ENCODE measurements at places on chromosomes 3 and 15.

DNA sequence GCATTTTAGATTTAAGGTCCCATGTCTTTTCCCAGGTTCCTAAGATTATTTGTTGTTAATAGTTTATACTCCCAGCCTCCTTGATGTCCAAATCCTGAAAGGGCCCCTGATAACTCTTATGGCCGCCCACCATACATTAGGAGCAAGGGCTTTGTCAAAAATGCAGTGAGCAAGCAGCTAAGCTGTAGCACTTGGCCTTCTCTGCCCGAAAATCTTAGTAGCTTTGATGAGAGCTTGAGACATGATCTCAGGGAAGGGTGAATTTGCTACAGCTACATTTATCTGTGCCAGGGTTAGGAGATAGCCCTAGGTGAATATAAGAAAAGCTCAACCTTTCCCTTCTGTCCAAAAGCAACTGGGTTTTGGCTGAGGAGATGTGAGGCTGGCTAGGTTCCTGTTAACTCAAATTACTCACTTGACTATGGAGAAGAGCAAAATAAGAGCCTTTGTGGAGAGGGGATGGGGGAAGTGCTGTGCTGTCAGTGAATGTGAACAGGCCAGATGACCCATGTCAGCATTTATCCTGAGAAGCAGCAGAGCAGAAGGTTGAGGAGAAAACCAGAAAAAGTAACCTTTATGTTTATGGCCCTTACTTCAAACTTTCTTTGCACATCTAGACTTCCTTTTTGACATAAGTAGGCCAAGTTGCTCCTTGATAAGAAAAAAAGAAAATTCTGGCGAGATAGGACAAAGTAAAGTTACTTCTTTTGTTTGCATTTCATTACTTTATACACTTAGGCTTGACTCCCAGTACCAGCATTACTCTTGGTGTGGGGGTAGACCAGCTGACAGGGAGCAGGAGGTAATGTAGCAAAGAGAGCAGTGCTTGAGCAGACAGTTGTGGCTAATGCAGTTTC, 21.1 kb downstream of the MAPK6 start:
- H3K4me3 ChIP-seq = peak overlapping the region; percentile 52
- peaks cover 63% of the 10 kb centered on the region for H3K4me1 ChIP-seq
- H3K36me3 ChIP-seq = peaks cover 19% of the 10 kb centered on the region
- peak; percentile 18 for DNase-seq

DNA sequence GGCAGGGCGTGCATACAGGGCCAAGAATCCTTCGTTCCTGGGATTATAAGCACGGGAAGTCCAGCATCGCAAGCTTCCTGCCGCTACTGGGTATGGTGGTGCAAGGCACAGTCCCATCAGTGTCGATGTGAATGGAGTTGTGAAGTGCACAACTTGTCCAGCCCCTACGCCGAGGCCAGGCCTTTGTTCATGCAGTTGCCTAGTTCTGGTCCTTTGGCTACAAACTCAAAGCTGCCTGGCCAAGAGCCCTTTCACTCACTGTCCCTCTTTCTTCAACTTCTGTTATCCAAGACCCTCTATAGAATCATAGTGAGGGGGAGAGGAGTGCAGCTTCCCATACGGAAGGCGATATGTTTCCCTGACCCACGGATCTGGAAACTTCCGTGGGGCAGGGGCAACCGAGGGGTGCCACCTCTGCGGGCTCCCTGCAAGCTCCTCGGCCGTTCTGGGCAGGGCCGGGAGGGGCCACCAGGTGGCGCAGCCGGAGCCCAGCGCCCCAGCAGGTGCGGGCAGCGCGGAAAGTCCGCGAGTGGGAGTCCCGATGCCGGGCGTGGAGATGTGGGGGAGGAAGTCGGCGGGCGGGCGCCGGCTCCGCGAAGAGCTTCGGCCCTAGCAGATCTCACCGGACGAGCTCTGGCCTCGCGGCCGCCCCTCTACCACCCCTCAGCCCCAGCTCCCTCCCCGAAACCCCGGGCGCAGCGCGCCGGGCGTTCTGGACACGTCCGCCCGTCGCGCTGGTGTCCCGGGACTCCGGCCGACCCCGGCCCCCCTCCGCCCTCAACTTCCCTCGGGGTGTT, 693 bp downstream of the RASGRP1 start:
- peaks cover 69% of the 10 kb centered on the region for H3K27me3 ChIP-seq
- DNase-seq = peak; percentile 84
- no peaks in the 10 kb centered on the region for H3K36me3 ChIP-seq
- peak overlapping the region; percentile 64 for H3K27ac ChIP-seq
- H3K4me3 ChIP-seq = peak overlapping the region; percentile 83
- H3K4me1 ChIP-seq = peaks cover 15% of the 10 kb centered on the region

DNA sequence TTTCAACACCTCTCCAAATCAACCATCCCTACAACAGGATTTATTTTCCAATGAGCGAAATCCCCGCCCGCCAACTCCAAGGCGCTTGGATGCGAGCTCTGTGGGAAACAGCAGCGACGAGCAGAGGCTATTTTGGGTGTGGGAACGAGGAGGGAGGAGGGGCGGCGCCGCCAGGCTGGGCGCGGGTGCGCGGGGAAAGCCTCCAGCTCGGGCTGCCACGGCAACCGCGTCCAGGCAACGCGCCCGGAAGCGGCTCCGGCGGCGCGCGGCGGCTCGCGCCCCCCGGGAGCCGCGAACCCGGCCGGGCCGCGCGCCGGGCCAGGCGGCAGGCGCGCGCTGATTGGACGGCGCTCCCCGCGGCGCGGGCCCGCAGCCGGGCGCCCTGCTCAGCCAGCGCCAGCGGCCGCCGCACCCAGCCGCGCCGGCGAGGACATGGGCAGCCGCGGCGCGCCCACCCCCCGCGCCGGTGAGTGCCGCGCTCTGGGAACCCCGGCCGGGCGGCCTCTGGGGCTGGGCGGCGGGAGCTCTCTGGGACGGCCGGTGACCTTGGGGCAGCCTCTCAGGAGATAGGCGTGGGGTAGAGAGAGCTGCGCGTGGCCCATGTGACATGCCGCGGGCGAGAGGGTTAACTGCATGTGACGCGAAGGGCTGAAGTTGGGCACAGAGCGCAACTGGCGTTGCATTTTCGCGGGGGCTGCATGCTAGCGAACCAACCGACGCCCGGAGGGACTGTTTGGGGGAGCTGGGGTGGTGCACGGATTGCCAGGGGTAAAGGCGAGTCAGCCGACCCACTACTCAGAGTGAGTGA, at the start of gene FAM81A:
Gene FAM81A (plus strand): TSS at position 370 of the 808 bp plus-strand sequence. CDS start 20,441 bp downstream, outside the sequence.
- peaks cover 85% of the 10 kb centered on the region for H3K27me3 ChIP-seq
- no peak within 1 kb of the TSS for H3K27ac ChIP-seq
- DNase-seq = peak; percentile 85
- peak within 1 kb of the TSS; percentile 85 for H3K4me3 ChIP-seq

DNA sequence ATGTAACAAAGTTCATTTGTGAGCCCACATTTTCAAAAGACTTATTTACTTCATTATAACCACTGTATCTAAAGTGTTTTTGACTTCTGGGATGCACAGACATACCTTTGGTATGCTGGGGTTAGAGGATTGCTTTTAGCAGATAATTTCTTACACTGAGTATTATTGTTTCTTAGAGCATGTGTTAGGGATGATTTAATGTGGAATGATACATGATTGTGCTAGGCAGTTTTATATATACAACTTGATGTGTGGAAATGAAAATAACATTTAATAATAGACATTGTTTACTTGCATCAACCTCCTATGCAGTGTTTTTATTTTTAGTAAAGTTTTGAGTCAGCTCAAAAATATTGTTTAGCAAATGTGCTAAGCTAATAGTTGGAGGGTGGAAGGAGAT, 3.4 kb downstream of the KIF23 start:
- no peak for DNase-seq
- no peak overlapping the region for H3K4me3 ChIP-seq
- H3K27me3 ChIP-seq = peaks cover 4% of the 10 kb centered on the region
- no peak overlapping the region for H3K27ac ChIP-seq
- peaks cover 33% of the 10 kb centered on the region for H3K36me3 ChIP-seq
- peaks cover 28% of the 10 kb centered on the region for H3K4me1 ChIP-seq

- no peak overlapping the region for H3K27ac ChIP-seq
- no peak overlapping the region for H3K4me3 ChIP-seq
- H3K4me1 ChIP-seq = no peaks in the 10 kb centered on the region
- peaks cover 18% of the 10 kb centered on the region for H3K27me3 ChIP-seq
These were observed 117.1 kb downstream of the TPRA1 start for GRCh38 chr3:127473244-127474024.

- H3K4me3 ChIP-seq = no peak overlapping the region
- H3K27me3 ChIP-seq = peaks cover 13% of the 10 kb centered on the region
- no peaks in the 10 kb centered on the region for H3K36me3 ChIP-seq
- DNase-seq = no peak
- H3K27ac ChIP-seq = no peak overlapping the region
- peaks cover 13% of the 10 kb centered on the region for H3K4me1 ChIP-seq
These were observed 55.5 kb downstream of the MYZAP start for GRCh38 chr15:57647071-57647790.

DNA sequence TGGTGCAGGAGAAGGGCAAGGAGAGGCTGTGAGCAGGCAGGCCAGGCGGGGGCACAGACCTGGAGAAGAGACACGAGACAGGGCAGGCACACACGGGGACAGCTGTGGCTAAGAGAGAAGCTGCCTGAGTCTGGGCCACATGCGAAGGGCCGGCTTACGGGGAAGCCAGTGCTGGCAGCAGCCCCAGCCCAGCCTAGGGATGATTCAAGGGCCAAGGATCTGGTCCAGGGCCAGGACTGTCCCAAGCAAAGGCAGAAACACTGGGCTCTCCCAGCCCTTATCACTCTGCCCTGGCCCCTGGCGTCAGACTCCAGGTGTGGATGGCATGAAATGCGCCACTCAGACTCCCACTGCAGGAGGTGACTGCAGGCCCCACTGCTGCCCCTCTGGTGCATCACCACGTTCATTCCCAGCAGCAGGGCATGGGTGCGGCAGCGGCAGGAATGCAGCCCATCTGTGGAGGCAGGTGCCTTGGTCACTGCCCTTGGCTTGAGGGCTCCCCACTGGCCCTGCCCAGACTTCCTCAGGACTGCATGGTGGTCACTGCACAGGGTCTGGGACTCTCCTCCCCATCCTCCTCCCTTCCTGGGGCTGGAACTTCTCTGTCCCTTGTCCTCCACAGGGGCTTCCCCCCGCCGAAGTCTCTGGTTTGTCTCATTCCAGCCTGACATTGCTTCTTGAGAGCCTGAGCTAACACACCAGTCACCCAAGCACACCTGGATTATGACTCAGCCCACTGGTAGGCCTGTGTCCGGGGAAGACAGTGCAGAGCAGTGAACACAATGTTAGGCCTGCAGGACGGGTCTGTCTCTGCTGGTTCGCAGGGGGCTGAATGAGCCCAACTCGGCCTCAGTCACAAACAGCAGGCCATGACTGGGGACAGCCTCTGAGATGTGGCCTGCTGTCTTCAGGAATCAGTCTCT, 69.3 kb downstream of the TBC1D2B start:
- H3K36me3 ChIP-seq = peaks cover 17% of the 10 kb centered on the region
- H3K4me3 ChIP-seq = no peak overlapping the region
- H3K4me1 ChIP-seq = peaks cover 20% of the 10 kb centered on the region
- DNase-seq = no peak

DNA sequence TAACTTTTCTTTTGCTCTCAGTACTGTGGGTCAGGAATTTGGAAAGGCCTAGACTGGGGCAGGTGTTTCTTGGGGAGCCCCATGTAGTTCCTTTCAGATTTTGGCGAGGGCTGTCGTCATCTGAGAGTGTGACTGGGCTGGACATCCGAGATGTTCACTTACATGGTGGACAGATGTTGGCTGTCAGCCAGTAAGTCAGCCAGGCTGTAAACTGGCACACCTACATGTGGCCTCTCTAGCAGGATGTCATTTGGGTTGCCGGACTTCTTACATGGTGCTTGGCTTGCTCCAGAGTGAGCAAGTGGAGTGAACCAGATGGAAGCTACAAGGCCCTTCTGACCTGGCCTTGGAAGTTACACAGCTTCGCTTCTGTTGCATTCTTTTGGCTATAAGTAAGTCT, 20.7 kb downstream of the TATDN2 start:
- no peak overlapping the region for H3K27ac ChIP-seq
- DNase-seq = no peak
- peaks cover 15% of the 10 kb centered on the region for H3K4me1 ChIP-seq
- H3K36me3 ChIP-seq = peaks cover 55% of the 10 kb centered on the region

GRCh38 chr3:124264346-124264745, 272.4 kb upstream of the ROPN1 start:
- H3K27ac ChIP-seq = no peak overlapping the region
- peaks cover 11% of the 10 kb centered on the region for H3K36me3 ChIP-seq
- no peaks in the 10 kb centered on the region for H3K27me3 ChIP-seq

- peaks cover 5% of the 10 kb centered on the region for H3K27me3 ChIP-seq
- H3K4me1 ChIP-seq = peaks cover 54% of the 10 kb centered on the region
- no peaks in the 10 kb centered on the region for H3K36me3 ChIP-seq
- DNase-seq = no peak
- no peak overlapping the region for H3K4me3 ChIP-seq
These were observed 2.6 kb upstream of the C15orf62 start for GRCh38 chr15:40766906-40767837.

GRCh38 chr3:170482199-170482598, 63.5 kb downstream of the CLDN11 start:
- DNase-seq = no peak
- H3K27ac ChIP-seq = no peak overlapping the region
- no peaks in the 10 kb centered on the region for H3K36me3 ChIP-seq
- H3K4me3 ChIP-seq = no peak overlapping the region

GRCh38 chr3:52851348-52851747, 16.5 kb upstream of the MUSTN1 start:
- H3K4me3 ChIP-seq = no peak overlapping the region
- peaks cover 5% of the 10 kb centered on the region for H3K4me1 ChIP-seq
- peaks cover 5% of the 10 kb centered on the region for H3K27me3 ChIP-seq
- DNase-seq = peak; percentile 44

DNA sequence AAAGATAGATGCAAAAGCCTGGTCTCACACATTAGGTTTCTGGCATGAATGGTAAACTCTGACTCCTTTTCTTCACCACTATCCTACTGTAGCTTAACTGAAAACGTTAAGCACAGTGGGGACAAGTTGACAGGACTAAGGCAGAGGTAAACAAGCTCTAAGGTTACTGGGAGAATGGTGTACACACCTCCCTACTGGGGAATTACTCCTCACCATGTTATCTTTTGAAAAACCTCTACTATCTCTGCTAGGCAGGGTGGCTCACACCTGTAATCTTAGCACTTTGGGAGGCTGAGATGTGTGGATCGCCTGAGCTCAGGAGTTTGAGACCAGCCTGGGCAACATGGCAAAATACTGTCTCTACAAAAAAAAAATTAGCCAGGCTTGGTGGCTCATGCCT, 29.1 kb downstream of the IP6K1 start:
- no peak for DNase-seq
- no peak overlapping the region for H3K4me3 ChIP-seq
- no peaks in the 10 kb centered on the region for H3K27me3 ChIP-seq

- DNase-seq = no peak
- no peak overlapping the region for H3K4me3 ChIP-seq
- no peaks in the 10 kb centered on the region for H3K36me3 ChIP-seq
- H3K27ac ChIP-seq = peak overlapping the region; percentile 57
These were observed 92.0 kb downstream of the GAP43 start for GRCh38 chr3:115715241-115715745.

Measured in nephron progenitor cell (in vitro differentiated cells).